Esophagus muscularis mucosa (tissue), 4 donors: ENCODE measurements at places on chromosomes 2 and 18. TPM values are rescaled to one million over a fixed set of nuclear protein-coding genes. Genes with fewer than 3 reads are reported as not detected.

- no peaks in the 10 kb centered on the region for H3K4me1 ChIP-seq
- peak; percentile 75 for DNase-seq
- H3K4me3 ChIP-seq, result no peak overlapping the region
- H3K27me3 ChIP-seq, result no peaks in the 10 kb centered on the region
- H3K36me3 ChIP-seq, result no peaks in the 10 kb centered on the region
Observed at GRCh38 chr18:49515516-49515915, 28.5 kb upstream of the C18orf32 start.

GRCh38 chr2:181485638-181485946 is 28.4 kb downstream of the ITGA4 start:
- no peak for DNase-seq
- H3K27me3 ChIP-seq, result no peaks in the 10 kb centered on the region
- H3K36me3 ChIP-seq, result no peaks in the 10 kb centered on the region
- H3K4me3 ChIP-seq, result no peak overlapping the region
- H3K4me1 ChIP-seq, result no peaks in the 10 kb centered on the region

GRCh38 chr2:41691561-41691960 is 356.3 kb upstream of the PKDCC start:
- peaks cover 8% of the 10 kb centered on the region for H3K4me1 ChIP-seq
- DNase-seq, result no peak
- no peaks in the 10 kb centered on the region for H3K27me3 ChIP-seq
- H3K4me3 ChIP-seq, result no peak overlapping the region

DNA sequence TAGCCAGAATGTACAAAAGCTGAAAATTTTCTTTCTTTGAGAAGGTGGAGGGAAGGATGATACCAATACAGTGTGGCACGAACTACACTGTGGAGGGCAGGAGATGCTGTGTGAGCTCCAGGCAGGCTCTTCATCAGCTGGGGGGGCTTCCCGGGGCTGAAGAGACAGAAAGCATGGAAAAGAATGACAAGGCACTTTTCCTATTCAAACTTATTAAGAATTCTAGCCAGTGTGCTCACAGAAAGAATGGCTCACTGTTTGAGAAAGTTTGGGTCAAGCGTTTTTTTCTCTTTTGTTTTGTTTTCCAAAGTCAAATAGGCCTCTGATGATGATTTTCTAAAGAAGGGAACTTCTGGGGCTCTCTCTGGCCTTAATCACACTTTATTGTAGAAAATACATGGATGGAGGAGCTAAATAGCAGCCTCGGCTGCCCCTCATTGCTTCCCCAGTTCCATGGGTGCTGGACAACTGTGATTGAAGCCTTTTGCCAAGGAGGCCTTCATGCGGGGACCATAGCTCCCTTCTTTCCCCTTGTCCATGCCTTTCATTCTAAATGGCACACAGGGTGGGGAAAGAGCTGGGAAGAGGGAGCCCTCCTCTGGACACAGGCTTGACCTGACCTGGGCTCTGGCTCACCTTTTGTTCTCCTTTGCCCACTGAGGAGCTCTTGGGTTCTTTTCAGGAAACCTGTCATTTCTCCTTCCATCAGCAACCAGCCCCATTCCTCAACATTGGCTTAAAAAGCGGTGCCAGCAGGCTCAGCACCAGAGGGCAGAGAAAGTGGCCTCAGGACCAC is 130.6 kb downstream of the TDRD15 start:
- no peaks in the 10 kb centered on the region for H3K27me3 ChIP-seq
- no peak overlapping the region for H3K27ac ChIP-seq
- no peak overlapping the region for H3K4me3 ChIP-seq
- DNase-seq, result peak; percentile 70
- no peaks in the 10 kb centered on the region for H3K36me3 ChIP-seq
- peaks cover 11% of the 10 kb centered on the region for H3K4me1 ChIP-seq

The TMEM37 gene
- total RNA-seq, result 2.2 TPM

The UGT1A6 gene
- not detected for total RNA-seq

The PTGR3 gene
- 16.4 TPM for total RNA-seq

The ZDBF2 gene
- total RNA-seq, result 14.0 TPM

The HDHD2 gene
- total RNA-seq, result 16.6 TPM
